Esophagus mucosa (tissue), 1 donor: ENCODE measurements at places on chromosomes 2 and 18.

DNA sequence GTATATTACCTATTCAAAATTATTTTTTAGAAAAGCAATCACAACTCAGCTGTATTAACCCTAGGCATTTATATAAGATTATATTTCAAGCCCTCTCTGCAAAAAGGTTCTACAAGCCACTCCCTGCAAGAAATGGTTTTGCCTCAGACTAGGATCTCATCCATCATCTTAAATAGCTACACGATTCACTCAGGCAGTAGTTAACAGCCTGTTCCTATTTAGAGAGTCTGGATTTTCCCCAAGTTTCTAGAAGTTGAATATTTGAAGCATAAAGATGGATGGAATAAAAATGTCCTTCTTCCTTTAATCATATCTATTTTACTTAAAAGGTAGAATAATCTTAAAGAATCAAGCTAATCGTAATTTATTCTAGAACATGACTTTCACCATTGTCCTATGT is 167.1 kb upstream of the STK17B start:
- ATAC-seq = no peak

GRCh38 chr2:169031202-169031601 is at the start of gene ABCB11:
Gene ABCB11, minus strand, starts transcription at chr2:169031324. Its CDS starts 13,199 bp downstream, at chr2:169018125.
- no peak for ATAC-seq

DNA sequence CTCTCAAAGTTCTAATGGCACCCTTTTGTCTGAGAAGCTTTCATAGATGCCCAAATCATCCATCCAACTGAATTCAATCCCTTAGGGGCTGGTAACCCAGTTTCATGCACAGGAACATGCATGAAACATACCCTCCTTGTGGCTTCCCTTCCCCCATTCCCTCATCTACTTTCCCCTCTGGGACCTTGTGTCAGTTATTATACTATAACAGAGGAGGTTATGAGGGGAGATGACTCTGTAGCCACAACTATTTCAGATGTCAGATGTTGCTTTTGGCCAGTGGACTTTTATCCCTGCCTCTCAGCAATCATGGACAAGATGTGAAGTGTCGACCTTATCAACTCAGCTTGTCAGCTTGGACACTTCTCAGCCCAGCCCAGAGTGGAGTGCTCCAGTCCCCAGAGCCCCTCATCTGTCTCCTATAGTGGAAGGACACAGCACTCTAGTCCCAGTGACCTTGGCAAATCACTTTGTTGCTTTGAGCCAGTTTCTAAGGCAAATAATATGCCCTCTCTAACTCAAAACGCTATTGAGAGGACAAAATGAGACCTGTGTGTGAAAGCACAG is 8.4 kb downstream of the DHRS9 start:
- ATAC-seq = no peak

DNA sequence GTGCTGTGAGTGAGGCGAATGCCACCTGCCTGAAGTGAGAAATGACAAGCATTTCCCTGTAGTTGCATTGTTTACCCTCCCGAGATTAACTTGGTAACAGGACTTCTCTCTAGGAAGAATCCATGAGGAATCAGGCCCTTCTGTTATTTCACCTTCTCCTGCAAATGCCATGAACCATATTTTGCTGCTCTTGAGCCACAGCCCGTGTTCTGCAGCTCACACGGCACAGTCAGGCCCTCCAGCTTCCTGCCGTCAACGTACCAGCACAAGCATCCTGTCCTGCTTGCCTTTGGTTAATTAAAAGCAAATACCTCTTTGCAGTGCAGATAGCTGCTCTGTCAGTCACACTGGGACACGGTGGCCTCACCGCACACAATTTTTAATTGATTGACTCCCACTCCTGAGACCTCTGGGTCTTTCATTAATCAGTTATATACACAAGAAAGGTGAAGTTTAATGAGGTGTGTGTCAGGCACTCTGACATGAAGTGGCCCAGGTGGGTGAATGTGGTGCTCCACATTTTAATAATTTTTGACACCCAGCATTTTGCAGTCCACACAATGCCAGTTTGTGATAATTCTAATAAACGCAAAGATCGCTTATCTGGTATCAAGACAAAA is 95.3 kb upstream of the ASB18 start:
- ATAC-seq = no peak

- ATAC-seq = no peak
These were observed 966 bp upstream of the OXER1 start for GRCh38 chr2:42764901-42765300.
